ENCODE measurements at places on chromosomes 2 and 18.

DNA sequence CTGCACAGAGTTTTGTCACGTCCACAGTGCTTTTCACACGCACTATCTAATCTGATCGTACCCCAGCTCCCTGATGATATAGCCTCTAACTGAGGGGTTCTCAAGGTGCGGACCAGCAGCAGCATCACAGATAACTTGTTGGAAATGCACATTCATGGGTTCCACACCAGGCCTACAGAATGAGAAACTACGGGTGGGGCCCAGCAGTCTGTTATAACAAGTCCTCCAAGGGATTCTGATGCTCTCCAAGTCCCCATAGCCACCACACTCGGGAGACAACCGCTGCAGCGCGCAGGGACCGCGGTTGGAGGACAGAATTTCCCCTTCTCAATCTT lies 745 bp upstream of the BZW1 start:
- no peak for DNase-seq

DNA sequence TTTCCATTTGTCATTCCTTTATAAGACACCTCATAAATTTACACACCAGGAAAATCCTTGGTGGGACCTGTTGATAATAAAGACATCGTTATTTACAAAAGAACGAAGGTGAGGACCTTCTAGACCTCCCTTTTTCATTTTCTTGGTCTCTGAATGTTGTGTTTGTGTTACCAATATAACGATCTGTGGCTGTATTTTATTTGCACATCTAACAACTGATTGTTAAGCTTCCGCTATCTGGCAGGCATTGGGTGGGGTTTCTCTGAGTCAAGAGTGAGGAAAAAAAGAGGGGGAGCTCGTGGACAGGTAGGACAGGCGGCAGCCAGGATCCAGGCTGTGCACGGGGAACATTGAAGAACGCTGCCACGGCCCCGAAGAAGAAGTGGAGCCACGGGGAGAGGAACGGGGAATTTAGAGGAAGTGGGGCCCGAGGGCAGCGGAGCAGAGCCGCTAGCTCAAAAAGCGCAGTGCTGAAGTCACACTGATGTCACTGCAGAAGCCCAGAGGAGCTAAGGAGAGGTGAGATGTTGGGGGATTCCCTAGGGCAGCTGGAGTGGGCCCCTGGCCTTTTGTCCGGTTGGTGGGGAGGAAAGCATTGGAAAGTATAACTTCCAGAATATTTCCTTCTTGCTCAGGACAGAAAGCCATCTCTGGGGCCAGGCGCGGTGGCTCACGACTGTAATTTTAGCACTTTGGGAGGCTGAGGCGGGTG lies 20.9 kb upstream of the DNMT3A start:
- no peak for DNase-seq

DNA sequence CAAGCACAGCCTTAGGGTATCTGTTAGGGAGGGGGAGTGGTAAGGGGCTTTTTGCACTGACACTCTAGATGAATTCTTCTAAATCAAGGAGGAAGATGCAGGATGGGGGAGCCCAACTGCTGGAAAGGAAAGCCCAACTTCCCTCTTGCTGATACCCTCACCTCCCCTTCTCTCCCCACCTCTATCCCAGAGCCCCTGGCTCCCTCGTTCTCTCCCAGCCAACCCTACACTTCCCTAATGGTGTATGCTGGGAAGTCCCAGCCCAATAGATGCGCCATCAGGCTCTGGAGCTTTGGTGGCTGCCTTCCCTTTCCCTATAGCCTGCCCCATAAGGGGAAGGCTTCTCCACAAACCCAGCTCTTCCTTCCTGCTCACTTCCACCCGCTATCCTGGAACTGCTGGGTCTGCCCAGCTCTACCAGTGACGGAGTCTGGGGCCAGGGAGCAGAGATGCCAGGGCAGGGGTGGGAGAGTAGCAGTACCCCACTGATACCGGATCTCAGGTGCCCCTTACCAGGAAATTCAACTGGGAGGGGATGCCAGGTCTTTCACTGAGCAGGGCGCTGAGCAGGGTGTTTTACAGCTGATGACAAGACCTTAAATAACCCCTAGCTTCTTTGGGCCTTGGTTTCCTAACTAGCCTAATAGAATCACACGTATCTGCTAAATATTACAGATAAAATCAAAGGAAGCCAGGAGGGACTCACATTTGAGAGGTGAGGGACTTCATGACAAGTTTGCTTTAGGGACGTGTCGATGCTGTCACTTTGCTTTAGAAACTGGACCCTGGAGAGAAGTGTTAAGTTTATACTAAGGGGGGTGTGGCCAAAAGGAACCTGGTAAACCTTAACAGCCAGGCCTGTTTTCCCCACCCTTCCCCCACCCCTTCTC lies 82.6 kb downstream of the DNMT3A start:
- DNase-seq = no peak

- no peak for DNase-seq
These were observed 816.8 kb upstream of the CRIM1 start for GRCh38 chr2:35538796-35539195.

DNA sequence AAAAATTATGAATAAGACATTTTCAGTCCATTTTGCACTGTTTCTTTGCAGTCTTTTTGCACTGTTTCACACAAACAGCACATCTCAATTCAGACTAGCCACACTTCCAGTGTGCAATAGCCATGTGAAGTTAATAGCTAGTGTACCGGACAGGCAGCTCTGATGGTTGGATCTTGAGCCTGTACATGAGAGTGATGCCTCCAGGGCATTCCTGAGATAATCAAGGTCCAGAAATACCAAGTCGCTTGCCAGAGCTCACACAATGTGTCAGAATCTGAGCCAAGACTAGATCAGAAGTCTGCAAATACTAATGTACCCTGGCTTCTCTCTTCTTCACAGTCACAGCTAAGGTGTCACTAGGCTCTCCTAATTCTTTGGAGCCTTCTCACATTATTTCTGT lies 180.2 kb downstream of the OSR1 start:
- no peak for DNase-seq

DNA sequence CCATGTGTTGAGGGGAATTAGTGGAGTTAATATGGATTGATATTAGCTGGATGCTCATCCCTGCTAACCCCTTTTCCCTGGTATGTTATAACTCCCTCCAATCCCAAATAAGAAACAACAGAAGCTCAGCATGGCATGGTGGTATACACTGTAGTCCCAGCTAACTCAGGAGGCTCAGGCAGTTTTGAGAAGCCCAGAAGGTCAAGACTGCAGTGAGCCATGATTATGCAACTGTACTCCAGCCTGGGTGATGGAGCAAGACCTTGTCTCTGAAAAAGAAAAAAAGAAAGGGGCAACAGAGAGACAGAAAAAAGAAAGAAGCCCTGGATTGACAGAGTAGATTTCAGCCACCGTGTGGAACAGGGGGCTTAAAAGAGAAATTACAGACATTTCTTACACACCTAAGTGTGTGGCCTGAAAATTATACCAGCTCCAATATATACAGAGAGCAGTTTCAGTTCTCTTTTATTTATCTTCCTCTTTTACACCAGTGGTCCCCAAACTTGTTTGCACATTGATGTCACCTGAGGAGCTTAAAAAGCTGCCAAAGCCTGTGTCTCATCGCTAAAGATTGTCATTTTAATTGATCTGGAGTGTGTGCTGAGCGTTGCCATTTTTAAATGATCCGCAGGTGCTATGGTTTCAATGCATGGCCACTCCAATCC lies 203.6 kb downstream of the UBE2E3 start:
- no peak for DNase-seq

- no peak for DNase-seq
These were observed 253.3 kb upstream of the TCF4 start for GRCh38 chr18:55841314-55841713.

- DNase-seq = no peak
These were observed 124.8 kb upstream of the EML6 start for GRCh38 chr2:54598347-54599325.

- no peak for DNase-seq
These were observed 42.3 kb upstream of the DOK6 start for GRCh38 chr18:69358212-69358895.

- DNase-seq = no peak
These were observed 1.3 kb upstream of the SCTR start for GRCh38 chr2:119525614-119526013.

GRCh38 chr18:57925706-57926105 lies 118.3 kb upstream of the NEDD4L start:
- no peak for DNase-seq

DNA sequence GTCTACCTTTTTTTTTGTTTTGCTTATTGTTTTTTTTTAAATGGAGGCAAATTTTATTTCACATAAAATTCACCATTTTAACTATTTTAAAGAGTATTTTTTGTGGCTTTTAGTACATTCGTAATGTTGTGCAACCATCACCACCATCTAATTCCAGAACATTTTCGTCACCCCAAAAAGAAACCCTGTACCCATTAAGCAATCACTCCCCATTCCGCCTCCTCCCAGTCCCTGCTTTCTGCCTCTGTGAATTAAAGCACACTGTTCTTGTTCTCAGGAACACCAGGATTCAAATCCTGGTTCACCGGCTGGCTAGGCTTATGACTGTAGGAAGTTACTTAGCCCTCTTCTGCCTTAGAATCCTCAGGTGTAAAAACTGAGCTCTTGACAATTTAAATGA lies 36.9 kb upstream of the EPAS1 start:
- no peak for DNase-seq

DNA sequence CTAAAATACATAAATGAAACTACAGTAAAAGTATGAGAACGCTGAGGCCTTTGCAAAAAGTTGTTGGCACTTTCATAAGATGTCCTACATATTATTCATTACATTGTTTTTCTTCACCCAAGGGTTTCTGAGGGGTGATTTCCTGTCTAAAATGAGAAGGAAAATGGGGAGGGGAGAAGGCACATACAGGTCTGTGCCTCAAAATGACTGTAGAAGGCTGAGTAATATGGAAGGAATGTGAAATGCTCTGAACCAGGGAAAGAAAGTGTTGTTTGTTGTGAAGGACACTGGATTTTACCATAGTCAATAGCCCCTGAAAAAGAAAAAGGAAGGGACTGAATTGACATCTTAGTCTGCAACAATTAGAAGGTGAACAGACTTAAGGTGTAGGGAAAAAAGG lies 99.5 kb upstream of the RNF152 start:
- DNase-seq = no peak

DNA sequence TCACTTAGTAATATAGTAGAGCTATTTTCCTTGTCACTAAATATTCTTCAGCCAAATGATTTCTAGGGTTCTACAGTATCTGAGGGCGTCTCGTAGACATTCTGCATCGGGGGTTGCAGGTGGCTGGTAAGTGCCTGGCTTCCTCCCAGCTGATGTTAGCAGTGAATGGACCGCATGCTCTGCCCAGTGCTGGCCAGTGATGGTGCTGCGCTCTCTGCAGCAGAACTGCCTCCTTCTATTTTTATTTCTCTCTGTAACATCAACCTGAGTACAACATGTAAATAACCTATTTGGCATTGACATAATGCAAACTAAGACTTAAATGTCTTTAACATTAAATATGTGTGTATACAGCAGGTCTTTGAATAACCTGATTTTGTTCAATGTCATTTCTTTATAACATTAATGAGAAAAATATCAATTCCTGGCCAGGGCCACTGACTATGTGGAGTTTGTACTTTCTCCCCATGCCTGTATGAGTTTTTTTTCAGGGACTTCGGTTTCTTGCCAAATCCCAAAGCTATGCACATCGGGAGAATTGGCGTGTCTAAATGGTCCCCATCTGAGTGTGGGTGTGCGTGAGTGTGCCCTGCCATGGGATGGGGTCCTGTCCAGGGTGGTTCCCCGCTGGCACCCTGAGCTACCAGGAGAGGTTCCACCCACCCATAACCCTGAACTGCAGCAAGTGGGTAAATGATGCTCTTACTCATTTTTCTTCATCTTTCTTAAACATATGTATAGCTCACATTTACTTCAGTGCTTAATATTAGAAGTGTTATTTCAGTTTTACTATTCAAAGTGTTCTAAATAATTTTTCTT lies 278.2 kb upstream of the EPAS1 start:
- DNase-seq = no peak

GRCh38 chr18:9697121-9697520 lies 11.0 kb upstream of the RAB31 start:
- DNase-seq = no peak

DNA sequence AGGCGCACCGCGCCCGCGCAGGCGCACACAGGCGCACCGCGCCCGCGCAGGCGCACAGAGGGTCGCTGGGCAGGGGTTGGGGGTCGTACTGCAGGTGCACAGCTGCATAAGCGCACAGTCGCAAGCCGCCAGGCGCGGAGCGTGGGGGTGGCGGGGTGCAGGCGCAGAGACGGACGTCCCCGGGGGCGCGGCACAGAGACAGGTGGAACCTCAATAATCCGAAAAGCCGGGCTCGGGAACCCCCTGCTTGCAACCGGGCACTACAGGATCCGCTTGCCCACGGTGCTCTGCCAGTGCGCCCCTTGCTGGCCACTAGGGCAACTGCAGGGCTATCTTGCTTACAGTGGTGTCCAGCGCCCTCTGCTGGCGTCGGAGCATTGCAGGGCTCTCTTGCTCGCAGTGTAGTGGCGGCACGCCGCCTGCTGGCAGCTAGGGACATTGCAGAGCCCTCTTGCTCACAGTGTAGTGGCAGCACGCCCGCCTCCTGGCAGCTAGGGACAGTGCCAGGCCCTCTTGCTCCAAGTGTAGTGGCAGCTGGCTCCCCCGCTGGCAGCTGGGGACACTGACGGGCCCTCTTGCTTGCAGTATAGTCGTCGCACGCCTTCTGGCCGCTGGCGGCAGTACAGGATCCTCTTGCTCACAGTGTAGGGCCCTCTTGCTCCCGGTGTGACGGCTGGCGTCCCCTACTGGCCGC lies 34.9 kb downstream of the FAM110C start:
- DNase-seq = no peak

GRCh38 chr2:233915128-233915527 lies 2.0 kb upstream of the TRPM8 start:
- DNase-seq = no peak

- DNase-seq = no peak
These were observed 70.8 kb downstream of the RAPGEF4 start for GRCh38 chr2:172806493-172806892.

DNA sequence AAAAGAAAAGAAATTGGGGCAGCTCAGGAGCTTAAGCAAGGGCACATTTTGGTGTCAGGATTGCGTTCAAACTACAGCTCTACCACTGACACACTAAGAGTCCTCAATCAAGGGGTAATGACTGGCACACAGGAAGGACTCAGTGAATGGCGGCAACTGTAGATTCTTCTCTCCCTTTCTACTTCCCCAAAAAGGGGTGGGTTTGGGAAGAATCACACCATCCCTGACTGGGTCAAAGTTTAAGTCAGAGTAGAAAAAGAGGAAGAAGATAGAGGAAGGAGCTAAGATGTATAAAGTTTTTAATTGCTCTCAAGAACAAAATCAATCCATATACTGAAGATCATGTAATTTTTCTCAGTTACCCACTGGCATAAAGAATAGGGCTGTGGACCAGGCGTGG lies 2.6 kb downstream of the NLRC4 start:
- no peak for DNase-seq

- no peak for DNase-seq
These were observed 283.9 kb downstream of the SLC8A1 start for GRCh38 chr2:40168032-40168431.

- no peak for DNase-seq
These were observed 29.1 kb upstream of the EPC2 start for GRCh38 chr2:148615381-148615841.
